GM20000 (cell line): ENCODE measurements at places on chromosomes 3 and 15.
A peak's percentile ranks its signal among the peaks of the same experiment; 100 is the strongest.

DNA sequence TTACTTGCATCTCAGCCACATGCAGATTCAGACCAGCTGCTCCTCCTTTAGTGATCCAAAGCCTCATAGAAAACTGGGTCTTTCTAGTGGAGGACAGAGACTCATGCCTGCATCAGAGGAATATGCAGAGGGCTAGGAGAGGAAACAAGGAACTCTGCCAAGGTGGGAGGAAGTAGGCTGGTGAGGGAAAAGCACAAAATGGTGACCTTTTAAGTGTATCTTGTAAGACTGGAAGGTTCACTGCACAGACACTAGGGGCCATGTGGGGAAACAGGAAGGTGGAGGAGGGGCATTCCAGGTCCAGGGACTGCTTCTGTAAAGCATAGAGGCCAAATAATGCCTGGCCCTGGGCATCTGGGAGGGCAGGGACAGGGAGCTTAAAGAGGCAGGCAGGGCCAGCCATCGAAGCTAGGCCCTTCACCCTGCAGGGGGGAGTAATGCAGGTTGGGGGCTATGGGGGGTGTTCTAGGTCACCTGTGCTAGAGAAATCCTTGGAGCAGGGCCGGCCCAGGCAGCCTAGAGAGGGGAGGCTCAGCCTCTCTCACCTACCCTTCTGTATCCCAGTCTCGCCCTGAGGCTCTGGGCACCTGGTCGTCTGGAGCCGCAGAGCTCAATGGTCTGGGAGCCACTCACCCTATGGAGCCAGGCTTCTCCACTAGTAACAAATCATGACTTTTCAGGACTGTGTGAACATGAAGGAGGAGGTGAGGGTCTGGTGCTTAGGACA lies 117.7 kb downstream of the DNAJB8 start:
- no peak for DNase-seq

DNA sequence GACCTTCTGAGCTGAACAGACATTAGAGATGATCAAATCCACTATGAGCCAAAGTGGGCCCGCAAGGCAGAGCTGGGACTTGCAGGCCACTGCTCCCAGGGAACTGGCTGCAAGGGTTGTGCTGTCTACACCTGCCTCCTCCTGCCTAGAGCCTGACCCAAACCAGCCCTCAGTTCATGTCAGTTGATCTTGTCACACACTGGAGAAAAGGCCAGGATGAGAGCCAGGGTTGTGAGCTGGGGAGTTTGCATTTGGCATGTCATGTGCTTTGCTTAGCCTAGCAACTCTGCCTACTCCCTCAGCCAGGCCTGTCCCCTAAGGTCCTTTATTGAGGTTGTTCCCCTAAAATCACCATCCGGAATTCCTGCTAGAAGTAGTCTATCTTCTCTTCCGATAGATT lies 67.8 kb downstream of the RAB11A start:
- no peak for DNase-seq

DNA sequence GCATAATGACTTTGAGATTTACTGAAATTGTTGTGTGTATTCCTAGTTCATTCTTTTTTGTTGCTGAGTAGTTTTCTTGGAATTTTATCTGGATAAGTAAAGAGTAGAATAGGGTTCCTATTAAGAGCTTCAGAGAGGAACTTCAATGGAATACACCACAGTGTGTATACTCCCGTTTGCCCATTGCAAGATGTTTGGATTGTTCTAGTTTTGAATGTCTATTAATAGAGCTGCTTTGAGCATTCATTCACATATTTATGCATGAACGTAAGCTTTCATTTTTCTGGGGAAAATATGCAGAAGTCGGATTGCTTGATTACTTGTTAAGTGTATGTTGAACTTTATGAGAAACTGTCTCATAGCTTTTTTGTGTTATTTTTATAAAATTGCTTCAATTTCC lies 580.5 kb downstream of the OTOL1 start:
- no peak for DNase-seq

DNA sequence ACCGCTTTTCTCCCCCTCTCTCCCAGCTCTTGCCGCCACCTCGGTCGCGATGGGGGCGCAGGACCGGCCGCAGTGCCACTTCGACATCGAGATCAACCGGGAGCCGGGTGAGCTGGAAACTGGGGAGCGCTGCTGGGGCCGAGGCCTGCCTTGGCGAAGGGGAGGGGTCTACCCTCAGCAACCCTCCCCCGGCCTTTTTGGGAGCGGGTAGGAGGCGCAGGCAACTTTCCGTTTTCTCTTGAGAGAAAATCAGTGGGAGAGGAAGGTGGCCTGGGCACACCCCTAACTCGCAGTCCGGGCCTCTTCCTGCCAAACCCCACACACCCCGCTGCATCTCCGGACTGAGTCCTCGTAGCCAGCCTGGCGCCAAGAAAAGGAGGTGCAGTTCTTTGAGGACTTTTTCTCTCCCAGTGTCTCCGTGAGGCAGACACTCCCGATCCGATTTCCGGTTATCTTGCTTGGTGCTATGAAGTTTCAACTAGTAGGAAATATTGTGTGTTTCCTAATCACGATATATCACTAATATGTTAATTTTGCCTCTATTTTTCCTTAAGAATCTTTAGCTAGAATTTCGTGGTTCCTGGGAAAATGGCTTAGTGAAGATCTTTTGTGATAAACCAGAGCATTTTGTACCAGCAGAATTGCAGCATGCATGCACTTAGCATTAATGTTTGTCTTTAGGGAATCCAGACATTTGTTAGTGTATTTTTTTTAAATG lies 631 bp downstream of the NKTR start:
- DNase-seq: no peak

GRCh38 chr3:10119376-10119775 lies 3.9 kb downstream of the BRK1 start:
- no peak for DNase-seq

- peak; percentile 45 for DNase-seq
Measured at GRCh38 chr3:49415931-49416601, 3.8 kb downstream of the TCTA start.

- no peak for DNase-seq
Measured at GRCh38 chr15:88257311-88258092, 963 bp upstream of the NTRK3 start.

GRCh38 chr3:22106213-22106896 lies 355.3 kb upstream of the ZNF385D start:
- DNase-seq: no peak

DNA sequence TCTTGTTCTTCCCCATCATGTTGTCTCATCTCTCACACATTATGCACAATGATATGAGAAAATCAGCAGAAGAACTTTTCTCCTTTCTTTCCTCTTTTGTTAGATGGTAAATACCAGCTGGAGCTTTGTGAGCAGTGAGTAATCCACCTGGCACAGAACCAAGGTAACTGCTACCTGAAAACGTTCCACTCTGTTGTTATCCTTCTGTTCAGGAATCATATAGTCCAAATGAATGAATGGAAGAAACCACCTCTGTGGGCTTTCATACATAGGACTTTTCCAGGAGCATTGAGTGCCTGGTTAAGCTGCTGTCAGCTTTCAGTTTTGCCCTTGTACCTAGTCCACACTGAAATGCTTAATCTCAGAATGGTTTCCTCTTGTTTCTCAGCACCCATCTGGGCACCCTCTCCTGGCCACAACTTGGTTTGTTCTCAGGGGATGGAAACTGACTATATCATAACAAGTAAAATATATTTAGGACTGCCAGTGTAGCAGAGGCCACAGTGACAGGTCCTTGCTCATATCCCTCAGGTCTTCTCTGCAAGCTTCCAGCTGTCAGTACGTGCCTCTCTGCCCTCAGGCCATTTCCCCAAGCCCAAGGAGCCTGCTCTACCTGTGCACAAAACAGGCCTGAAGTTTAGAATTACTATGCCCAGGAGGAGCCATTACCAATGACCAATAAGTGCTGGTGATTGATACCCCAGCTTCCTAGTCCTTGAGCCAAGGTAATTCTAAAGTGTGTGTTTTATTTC lies 23.5 kb upstream of the SLC4A7 start:
- no peak for DNase-seq

- no peak for DNase-seq
Measured at GRCh38 chr15:89623165-89623564, 32.1 kb downstream of the KIF7 start.

DNA sequence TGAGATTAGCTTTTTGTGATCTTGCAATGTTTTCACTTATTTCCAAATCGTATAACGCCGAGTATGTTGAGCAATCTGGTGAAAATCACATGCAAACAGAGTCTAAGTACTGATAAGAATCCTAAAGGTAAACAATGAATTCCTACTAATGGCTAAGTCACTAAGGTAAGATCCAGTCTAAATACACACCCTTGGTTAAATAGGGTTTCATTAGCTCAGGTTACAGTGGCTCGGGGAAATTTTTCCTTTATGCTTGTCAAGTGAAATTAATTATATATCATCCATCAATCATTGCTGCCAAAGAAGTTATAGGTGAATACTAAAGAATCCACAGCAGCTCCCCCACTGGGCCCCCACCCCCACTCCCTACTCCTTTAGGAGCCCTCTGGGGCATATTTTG lies 139.3 kb downstream of the SOX2 start:
- DNase-seq: no peak

- DNase-seq: peak; percentile 75
Measured at GRCh38 chr15:78422571-78423340, 15.3 kb upstream of the IREB2 start.

DNA sequence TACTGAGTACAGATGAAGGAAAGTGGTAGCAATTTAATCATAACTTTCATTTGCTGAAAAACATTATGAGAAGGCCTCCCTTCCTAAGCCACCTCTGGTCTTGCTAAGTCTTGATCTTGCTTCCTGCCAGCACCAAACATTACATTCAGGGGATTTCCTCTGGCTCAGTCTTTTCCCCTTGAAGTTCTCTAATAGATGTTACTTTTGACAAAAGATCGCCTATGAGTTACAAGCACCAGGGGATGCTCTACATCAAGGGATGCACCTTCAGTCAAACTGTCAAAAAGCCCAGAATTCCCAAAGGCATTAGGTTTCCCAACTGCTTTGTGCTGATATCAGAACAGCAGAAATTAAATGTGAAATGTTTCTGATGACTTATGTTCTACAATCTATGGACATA lies 47.3 kb downstream of the AQP9 start:
- DNase-seq: peak; percentile 7

- DNase-seq: no peak
Measured at GRCh38 chr3:78647726-78648125, 1120.1 kb downstream of the ROBO1 start.

- DNase-seq: peak; percentile 10
Measured at GRCh38 chr3:105806359-105806758, 62.5 kb downstream of the CBLB start.

DNA sequence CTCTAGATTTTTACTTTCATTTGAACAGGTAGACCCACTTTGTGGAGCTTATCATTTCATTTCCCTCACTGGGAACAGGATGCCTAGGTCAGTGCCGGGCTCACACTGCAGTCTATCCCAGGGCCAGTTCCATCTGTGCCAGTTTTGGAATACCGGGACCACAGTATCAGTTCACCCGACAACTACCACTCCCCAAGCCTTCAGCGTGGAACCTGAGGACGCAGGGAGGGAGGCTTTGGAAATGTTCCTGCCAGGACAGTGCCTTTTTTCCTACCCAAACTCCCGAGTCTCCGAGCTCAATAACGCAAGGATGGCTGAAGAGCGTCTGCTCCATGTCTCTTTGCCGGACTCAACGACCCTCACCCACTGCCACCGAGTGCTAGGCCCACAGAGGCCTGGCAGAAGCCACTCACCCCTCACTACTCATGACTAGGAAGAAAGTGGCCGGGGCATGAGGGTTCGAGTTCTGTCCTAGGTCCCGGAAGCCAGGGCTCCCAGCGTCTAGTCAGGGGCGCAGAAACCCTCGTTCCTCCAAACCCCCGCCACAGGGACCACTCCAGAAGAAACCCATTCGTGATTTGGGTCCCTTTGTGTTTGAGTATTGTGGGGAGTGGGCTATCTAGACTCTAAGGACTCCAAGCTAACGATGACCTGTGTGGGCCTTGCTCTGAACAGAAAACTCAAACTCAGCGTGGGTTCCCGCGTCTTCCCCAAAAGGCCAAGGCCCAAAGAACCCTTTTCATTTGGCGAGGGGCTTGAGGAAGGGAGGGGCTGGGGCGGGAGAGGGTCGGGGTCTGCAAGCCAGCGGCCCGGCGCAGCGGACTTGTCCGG lies 11.4 kb downstream of the ZIC1 start:
- DNase-seq: peak; percentile 9

GRCh38 chr3:15795651-15796308 lies 2.0 kb downstream of the ANKRD28 start:
- DNase-seq: no peak

DNA sequence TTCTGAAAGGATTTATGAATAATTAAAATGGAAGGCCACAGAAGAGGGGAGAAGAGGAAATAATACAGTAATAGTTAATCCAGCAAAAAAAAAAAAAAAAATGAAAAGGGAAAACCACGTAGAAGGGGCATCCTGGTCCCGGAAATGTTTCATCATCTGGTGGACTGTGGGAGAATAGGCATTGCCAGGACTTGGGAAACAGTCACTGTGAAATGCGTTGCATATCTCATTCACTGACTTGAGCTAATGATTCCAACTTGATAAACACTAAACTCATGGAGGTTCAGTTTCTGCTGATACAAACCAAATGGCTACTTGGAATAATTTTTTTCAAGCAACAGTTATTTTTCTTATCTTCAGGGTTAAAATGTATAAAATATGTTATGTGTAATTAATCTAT lies 3.2 kb downstream of the XCR1 start:
- DNase-seq: no peak

- DNase-seq: no peak
Measured at GRCh38 chr3:45937206-45938042, 5.8 kb upstream of the CXCR6 start.

GRCh38 chr3:65128346-65128745 lies 440.5 kb upstream of the ADAMTS9 start:
- no peak for DNase-seq
